ENCODE measurements at places on chromosomes 13 and 19.
A peak's percentile ranks its signal among the peaks of the same experiment; 100 is the strongest.

DNA sequence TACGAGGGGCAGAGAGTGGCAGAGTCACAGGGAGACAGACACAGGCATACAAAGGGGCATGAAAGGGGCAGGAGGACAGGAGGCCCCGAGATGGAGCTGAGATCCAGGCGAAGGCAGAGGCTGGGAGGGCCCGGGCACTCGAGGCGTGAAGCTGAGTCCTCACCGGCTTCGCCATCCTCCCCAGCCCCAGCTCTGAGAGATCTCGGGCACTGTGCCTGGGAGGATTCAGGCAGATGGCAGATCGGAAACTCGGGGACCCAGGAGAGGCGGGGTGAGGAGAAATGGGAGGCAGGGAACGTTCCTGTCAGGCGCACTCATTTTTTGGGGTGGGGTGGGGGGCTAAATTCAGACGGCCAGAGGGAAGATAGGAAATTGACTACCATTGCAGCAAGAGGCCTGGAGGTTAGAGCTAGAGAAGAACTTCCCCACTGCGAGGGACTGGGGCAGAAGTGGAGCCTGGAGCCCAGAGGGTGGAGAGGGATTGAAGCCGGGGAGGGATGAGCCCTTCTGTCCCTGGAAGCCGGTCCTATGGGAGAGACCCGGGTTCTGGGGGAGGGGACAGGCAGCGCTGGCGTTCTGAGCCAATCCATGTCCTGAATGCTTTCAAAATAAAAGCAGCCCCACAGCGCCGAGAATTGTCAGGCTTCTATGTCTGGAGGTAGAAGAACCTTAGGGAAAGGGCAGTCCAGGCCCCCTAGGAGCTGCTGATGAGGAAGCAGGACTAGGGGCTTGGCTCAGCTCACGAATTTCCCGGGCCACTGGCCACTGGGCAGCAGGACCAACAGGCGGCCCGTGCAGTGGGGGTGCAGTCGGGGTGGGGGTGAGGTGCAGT lies 12.6 kb downstream of the LRRC4B start:
- DNase-seq: no peak

GRCh38 chr13:103099722-103100293 lies 33.6 kb upstream of the SLC10A2 start:
- no peak for DNase-seq

GRCh38 chr13:50783717-50784290 lies 59.7 kb downstream of the DLEU7 start:
- no peak for DNase-seq

DNA sequence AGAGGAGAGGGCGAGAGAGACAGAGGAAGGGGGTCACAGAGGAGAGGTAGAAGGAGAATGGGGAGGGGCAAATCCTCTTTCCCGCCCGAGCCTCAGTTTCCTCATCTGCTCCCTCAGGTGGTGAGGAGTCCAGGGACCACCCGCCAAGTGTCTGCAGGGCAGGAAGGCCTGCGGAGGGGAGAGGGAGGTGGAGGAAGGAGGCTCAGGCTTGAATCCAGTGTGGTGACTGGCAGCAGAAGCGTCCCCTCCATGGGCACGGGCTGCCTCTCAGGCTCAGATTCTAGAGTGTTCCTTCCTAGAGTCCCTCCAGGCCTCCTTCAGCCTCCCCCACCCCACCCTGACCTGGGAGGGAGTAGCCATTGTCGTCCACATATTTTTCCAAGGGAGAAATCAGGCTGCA lies 16.5 kb upstream of the GARIN5A start:
- DNase-seq: no peak

DNA sequence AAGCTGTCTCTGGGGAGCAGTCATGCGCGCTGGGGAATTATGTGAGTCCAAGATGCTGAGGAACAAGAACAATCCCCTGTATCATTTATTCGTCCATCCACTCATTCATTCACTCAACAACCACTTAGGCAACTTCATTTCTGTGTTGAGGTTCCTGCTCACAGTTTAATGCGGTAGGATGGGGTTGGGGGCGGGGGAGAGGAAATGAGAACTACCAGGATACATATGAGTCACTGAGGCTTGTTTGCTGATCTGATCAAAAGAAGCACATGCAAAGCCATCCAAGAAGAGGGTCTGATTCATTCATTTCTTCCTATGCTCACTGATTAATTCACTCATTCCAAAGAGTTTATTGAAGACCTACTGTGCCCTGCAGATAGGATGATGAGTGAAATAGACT lies 20.9 kb downstream of the ZNF536 start:
- DNase-seq: no peak

- DNase-seq: no peak
These were observed 75.7 kb upstream of the UBL3 start for GRCh38 chr13:29926098-29926476.

DNA sequence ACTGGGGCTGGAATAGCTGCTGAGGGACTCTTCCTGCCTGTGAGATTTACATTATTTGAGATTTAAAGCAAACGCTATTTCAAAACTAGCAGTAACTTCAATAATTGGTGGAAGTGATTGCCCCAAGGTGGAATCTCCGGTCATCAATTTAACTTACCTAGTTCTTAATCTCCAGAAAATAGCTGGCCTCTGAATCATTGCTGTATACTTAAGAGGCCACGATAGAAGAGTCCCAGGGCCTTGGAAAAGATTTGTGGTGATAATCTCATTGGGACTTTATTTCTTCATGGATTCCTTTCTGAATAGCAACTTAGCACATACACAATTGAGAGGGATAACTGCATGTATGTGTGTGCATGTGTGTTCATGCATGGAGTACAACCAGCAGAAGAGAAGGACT lies 120.2 kb downstream of the DNAJC15 start:
- DNase-seq: no peak

DNA sequence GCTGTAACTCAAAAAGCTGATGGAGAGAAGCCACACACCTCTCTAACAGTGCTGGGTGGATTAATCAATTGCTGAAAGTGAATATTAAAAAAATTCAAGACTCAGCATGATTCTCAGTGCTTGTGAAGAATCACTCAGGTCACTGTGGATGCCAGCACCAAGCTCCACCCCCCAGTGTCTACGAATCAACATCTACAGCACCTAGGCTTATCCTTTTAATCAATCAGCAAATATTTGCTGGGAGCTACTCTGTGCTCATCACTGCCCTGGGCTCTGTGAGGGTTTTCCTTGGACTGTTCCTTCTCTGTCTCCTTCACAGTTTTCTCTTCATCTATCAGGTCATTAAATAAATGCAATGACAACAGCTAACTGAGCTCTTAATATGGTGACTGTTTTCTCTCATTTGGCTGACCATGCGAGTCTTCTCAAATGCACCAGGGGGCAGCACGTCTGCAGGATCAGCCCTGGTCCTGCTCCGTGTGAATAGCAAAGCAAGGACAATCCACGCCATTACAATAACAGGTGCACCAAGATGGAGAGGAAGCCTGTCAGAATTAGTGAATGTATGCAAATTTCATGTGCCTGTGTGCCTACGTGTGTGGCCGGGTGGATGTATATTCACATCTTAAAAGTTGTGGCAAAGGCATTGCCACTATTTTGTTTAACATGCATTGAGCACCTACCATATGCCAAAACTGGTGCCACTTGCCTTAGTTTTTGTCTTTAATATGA lies 14.6 kb upstream of the C13orf42 start:
- peak; percentile 24 for DNase-seq

DNA sequence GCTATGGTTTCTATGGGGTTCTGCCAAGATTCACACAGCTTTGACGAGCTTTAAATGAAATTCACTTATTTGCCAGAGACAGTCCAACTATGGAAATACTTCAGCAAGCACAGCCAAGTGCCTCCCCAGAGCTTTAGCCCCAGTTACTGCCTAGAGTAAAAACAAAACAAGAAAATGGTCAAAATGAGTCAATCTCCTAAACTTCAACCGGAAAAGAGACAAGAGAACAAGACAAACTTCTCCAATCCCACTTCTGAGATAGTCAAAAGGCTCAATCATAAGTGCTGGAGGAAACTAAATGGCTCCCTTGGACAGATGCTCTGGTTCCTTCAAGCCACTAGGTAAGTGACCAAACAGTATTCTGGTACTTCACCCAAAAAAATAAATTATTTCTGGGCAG lies 65.8 kb downstream of the KATNAL1 start:
- no peak for DNase-seq

Data from NCI-H2107 (cell line).